Naive thymus-derived CD8-positive, alpha-beta T cell (primary cell): ENCODE measurements at places on chromosomes 5 and 9. TPM values are rescaled to one million over a fixed set of nuclear protein-coding genes. Genes with fewer than 3 reads are reported as not detected.

CDC20B gene
- not detected for total RNA-seq

LSM11 gene
- 5.2 TPM for total RNA-seq

ENTPD2 gene
- total RNA-seq, result not detected

GPR21 gene
- 0.60 TPM for total RNA-seq

DNA sequence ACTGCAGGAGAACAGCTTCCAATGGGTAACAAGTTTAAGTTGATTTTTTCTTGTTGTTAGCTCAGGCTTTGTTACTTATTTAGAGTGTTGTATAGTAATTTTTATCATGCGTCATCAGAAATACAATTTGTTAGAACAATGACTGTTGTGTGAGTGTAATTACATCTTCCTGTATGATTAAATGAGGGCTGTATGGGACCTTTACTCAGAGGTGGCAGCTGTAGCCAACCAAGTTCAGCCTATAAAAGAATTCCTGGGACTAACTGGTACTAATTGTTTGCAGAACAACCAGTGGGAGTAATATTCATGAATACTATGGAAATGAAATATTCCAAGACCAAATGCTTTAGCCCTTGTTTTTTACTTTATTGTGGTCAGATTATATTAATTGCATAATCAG lies 30.8 kb upstream of the TJP2 start:
- DNase-seq, result no peak

GRCh38 chr5:15715967-15716366 lies 216.0 kb downstream of the FBXL7 start:
- DNase-seq, result no peak

- DNase-seq, result no peak
Measured at GRCh38 chr9:127162046-127162863, 39.8 kb upstream of the ANGPTL2 start.

- no peak for DNase-seq
Measured at GRCh38 chr5:128749136-128749898, 211.3 kb upstream of the FBN2 start.

- DNase-seq, result no peak
Measured at GRCh38 chr9:34246453-34246852, 67.6 kb downstream of the UBAP1 start.

- DNase-seq, result no peak
Measured at GRCh38 chr5:126139086-126139485, 284.1 kb upstream of the GRAMD2B start.

DNA sequence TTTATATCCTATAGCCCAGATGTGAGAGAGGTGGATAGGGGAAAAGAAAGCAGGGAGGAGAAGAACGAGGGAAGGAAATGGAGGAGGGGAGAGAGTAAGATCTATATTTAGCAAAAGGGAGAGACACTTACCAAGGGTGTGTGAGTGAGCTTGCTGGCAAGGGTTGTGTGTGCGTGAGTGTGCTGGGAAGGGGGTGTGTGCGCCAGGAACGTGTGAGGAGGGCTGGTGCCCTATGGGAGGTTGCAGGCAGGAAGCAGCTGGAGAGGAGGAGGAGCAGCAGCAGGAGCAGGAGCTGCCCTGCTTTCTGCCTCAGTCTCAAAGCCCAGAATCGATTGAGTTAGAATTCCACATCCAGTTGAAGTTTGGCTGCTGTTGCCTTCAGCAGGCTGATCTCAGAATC lies 148.3 kb upstream of the RUSC2 start:
- no peak for DNase-seq

GRCh38 chr5:130992095-130992494 lies 173.0 kb downstream of the HINT1 start:
- DNase-seq, result no peak

DNA sequence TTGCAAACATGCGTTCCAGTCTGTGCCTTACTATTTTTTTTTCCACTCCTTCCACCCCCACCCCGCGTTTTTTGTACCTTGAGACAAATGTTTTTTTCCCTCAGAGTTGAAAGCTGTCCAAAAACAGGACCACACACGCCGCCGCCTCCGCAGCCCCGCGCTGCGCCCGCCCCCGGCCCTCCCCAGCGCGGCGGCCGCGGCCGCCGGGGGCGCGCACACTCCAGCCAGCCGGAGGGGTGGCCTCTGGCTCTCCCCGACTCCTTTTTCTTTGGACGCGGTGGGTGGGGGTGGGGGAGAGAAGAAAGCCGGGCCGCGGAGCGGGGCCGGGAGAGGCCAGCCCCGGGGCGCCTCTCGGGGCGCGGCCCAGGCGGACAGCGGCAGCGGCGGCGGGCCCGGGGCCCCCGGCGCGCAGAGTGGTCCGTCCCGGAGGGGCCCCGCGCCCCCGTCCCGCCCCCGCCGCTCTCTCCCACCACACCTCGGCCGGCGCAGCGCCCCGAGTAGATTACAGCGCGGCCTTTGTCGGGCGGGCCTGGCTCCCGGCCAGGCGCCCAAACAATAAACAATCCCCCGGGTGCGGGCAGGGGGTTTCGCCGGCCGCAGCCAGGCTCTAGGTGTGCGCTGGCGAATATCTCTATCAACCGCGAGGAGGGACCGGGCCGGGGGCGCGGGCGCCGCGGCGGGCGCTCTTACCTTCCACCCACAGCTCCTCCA lies 10.9 kb downstream of the PTCH1 start:
- no peak for DNase-seq
